ENCODE measurements at places on chromosomes 6 and 20. TPM values are rescaled to one million over a fixed set of nuclear protein-coding genes. Genes with fewer than 3 reads are reported as not detected.

The ZSWIM1 gene
- total RNA-seq, result 15.2 TPM

The BEND3 gene
- 7.5 TPM for total RNA-seq

The PGC gene
- not detected for total RNA-seq

The ELOVL2 gene
- total RNA-seq, result not detected

Measured in vein endothelial cell (primary cell).